GM12865 (cell line): ENCODE measurements at places on chromosomes 6 and 20.
A peak's percentile ranks its signal among the peaks of the same experiment; 100 is the strongest.

DNA sequence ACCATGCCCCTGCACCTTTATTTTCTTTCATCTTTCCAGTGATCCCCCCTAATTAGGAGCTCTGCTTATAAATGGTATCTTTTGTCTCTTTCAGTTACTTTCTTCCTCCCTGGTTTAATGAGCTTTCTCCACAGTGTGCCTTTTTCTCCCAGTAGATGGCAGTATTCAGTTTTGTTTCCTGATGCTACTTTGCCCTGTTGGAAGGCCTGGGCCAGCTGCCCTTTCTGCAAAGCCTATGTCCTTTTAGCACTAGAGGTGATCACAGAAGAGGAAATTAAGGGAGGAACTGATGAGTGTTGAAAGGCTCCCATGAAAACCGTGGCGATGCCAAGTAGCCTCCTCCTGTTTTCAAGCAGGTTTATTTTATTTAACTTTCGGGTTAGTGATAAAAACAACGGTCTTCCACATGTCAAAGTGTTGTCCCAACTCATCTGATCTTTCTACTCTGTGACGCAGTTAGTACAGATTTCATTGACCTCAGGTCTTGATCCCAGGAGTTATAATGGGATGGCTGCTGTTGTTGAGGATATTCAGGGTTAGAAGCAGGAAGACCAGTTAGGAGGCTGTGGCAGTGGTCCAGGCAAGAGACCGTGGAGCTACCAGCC lies 184.2 kb upstream of the BMP2 start:
- DNase-seq = peak; percentile 43

GRCh38 chr6:19632230-19632629 lies 204.9 kb upstream of the ID4 start:
- DNase-seq = no peak

- peak; percentile 86 for DNase-seq
Measured at GRCh38 chr6:134373282-134373922, 55.5 kb upstream of the SGK1 start.

DNA sequence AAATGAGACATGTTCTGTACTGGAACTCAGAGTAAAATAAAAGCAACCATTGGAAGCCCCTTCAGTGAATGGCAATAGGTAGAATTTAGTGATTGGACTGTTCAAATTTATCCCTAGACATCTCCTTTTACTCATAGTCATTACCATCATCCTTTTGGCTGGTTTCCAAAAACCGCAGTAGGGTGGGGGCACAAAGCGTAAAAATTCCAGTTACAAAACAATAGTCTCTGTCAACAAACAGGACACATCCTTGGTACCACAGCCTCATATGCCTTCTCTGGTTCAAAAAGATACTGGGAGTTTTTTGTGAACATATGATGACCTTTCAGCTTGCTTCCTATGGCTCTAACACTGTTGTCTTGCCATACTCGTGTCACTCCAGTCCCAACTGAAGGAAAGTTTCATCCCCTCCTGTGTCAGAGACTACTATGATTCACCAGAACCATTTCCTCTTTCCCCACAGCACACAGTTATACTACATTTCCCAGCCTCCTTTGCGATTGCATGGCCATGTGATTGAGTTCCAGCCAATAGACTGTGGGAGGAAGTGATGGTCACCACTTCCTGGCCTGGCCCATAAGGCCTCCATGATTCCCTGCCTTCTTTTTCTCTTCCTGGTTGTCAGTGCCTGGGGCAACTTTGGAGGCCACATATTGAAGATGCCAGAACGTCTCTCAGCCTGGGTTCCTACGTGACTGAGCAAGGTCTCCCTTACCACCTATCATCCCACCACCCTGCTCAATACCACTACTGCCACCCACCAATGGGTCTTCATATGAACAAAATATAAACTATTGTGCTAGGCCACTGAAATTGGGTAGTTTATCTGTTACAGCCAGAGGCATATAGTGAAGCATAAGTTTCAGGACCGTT lies 162.4 kb downstream of the ID4 start:
- DNase-seq = peak; percentile 43

- no peak for DNase-seq
Measured at GRCh38 chr6:147666255-147666654, 157.8 kb downstream of the SAMD5 start.

GRCh38 chr6:157997893-157998608 lies 16.4 kb downstream of the SYNJ2 start:
- DNase-seq = no peak

- no peak for DNase-seq
Measured at GRCh38 chr6:120876424-120876823, 457.9 kb downstream of the TBC1D32 start.

DNA sequence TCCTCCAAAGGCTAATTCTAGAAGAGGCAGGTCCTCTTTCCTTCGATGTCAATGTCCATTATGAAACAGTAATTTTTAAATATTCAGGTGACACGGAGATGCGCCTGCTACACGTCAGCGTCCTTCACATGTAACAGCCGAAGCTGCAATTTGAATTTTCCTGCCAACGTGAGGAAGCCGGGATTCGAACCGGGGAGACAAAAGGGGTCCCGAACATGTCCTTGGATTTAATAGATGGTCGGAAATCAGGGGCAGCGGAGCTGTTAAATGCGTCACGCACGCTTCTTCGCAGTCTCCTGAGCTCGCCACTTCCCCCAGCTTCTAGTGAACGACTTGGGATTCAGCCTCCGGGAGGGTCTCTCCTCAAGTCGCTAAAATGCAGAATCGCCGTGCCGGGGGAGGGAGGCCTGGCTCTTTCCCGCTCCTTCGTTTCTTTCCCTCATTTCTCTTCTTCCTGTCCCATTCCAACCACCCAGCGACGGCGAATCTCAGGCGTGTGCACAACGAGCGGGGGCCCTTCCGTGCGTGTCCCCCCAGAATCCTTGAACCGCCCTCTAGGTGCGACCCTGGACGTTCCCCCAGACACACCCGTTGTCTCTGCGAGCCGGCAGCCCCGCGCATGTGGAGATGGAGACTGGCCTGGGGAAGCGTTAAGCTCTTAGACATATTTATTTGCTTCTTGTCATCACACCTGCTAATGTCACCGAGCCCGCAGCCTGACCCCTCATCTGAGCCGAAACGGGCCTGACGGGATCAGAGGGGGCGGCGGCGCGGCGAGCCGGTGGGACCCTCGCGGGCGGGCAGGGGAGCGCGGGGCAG lies 1.3 kb upstream of the FOXC1 start:
- DNase-seq = no peak

DNA sequence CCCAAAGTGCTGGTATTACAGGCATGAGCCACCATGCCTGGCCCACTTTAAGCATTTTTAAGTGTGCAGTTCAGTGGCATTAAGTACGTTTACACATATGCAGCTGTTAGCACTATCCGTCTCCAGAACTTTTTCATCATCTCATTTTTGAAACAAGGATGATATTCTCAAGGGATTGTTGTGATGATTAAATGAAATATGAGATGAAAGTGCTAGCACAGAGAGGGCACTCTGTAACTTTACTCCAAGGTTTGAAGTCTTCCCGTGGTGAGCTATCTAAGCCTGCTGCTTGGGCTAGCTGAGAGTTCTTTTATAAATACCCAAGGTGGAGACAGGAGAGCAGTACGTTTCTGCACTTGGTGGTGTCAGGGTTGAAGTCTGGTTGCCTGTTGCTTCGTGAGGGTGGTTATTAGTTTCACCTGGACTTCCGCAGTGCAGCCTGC lies 6.6 kb downstream of the TM9SF4 start:
- no peak for DNase-seq

GRCh38 chr6:98308564-98308963 lies 525.8 kb upstream of the POU3F2 start:
- DNase-seq = no peak

GRCh38 chr6:133235221-133235620 lies 5.9 kb upstream of the EYA4 start:
- DNase-seq = no peak

DNA sequence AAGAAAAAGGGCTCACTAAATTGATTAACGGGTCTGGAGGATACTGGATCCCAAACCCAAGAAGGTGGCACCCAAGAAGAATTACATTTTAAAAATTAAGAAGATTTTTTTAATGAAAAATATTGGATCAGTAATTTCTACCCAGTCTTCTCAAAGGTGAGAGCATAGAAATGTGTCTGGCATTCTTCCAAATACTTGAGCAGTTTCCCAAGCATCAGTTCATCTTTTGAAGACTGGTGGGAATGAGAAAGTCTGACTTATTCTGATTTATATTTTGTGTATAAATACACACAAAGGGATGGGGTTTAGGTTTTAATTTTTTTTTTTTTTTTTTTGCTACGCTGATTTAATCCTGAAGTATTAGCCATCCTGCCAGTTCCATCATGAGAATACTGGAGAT lies 3.3 kb downstream of the MGME1 start:
- no peak for DNase-seq

GRCh38 chr6:32941214-32941768 lies 463 bp upstream of the HLA-DMB start:
- DNase-seq = peak; percentile 93

DNA sequence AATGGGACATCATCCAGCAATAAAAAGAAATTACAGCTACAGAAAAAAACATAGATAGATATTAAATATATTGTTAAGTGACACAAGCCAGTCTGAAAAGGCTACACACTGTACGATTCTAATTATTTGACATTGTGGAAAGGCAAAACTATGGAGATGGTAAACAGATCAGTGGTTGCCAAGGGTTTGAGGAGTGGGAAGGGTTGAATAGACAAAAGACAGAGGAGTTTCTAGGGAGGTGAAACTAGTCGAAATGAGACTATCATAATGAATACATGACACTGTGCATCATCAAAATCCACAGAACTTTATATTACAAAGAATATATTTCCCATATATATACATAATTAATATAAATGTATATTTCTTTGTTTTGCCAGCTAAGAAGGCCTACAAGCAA lies 9.8 kb downstream of the EPM2A start:
- DNase-seq = no peak

DNA sequence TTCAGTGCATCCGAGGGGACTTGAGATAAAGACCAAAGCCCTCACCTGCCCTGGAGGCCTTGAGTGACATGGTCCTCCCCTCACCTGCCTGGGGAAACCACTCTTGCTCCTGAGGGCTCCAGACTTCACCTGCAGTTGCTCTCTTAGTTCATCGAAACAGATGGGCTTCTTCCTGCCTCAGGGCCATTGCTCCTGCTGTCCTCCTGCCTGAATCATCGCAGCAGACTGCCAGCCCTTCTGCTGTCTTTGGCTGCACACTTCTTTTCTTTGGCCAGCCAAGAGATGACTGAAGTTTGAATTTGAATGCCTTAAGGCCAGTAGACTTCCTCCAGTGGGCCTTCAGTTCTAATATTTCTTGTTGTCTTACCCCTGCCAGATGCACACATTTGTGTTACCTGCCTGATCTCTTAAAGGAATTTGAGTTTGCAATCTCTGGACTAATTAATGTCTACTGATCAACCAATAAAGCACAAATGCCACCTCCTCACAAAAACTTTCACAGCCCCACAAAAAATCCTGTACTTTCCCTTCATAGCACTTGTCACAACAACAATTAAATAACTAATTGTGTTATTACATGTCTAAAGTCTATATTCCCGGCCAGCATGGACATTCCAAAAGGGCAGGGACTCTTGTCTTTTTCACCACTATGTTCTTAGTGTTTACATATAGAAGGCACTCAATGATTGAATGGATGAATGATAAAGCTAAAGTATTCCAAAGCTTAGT lies 56.7 kb upstream of the SGK1 start:
- DNase-seq = no peak

- peak; percentile 33 for DNase-seq
Measured at GRCh38 chr6:144156338-144156737, 6.0 kb downstream of the STX11 start.

GRCh38 chr20:33031531-33031930 lies at the start of gene BPIFB6:
Gene BPIFB6, plus strand, starts transcription at chr20:33031648. Its CDS starts 0 bp downstream, at chr20:33031648.
- no peak for DNase-seq

GRCh38 chr6:124487623-124488431 lies 474.4 kb upstream of the RNF217 start:
- no peak for DNase-seq

DNA sequence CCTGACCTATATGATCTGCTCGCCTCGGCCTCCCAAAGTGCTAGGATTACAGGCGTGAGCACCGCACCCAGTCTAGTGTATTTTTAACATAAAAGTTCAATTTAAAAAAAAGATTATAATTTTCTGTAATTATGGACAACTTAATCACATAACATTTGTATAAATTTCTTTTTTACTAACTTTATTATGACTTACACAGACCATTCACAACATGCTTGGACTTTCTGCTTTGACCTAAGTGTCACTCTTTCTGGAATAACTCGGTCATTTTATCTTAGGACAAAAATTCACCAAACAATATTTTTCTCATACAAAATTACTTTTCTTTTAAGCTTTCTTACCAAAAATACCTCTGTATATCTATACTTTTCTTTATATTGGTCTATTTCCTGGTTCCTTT lies 15.4 kb upstream of the IL22RA2 start:
- DNase-seq = peak; percentile 29

DNA sequence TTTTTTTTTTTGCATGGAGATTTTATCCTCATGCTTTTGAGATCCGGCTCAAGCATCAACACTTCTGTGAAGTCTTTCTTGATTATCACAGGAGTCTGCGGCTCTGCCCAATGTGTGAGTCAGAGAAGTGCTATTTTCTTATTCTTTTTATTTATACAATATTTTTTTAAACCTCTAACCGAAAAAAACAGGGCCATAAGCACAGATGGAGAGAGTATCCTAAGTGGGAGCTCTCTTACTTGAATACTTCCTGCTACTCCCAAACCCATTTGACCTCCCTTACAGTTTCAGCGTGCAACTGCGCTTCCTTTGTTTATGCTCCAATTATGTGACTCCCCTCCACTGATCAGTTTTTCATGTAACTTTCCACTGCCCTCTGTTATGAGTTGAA lies 8.7 kb upstream of the ATXN1 start:
- no peak for DNase-seq

GRCh38 chr6:82954356-82954755 lies 111.3 kb downstream of the UBE3D start:
- no peak for DNase-seq

DNA sequence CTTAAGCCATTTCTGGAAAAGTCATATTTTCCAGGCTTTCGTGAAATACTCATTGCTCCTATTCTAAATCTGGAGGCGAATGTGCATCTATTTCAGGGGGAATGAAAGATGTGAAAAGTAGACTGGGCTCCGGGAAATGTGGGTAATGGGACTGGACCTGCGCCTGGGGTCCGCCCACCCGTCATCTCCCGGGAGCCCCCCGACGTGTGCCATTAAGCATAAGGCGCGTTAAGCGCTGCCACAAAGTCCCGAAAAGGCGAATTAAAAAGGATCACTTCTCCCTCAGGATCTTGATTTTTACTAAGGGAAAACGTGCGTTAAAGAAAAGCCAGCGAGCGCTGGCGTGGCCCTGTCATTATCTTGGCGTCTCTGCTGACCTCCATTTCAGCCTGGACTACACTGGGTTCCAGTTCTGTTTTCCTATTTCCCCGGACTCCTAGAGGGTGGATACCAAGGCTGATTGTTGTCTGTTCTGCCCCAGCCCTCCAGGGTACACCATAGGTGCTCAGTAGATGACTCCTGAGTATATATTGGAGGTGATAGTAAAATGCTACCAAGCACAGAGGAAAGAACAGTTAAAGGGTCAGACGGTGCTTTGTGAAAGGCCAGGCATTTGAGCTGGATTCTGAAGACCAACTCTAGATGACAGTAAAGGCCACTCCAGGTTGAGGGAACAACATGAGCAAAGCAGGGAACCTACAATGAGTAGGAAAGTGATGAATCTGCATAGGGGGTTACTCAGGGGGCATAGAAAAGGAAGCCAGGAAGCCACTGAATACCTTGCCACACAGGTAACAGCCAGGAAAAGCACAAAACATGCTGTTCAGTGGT lies 89.2 kb upstream of the ARID1B start:
- peak; percentile 37 for DNase-seq

- no peak for DNase-seq
Measured at GRCh38 chr20:36532388-36532787, 8.9 kb upstream of the MYL9 start.
